ENCODE measurements at places on chromosomes 5 and 9.
A peak's percentile ranks its signal among the peaks of the same experiment; 100 is the strongest.

- no peak for DNase-seq
These were observed 212.9 kb downstream of the ARRDC3 start for GRCh38 chr5:91170266-91170665.

- no peak for DNase-seq
These were observed 91.9 kb upstream of the CEP78 start for GRCh38 chr9:78144008-78144381.

GRCh38 chr9:7174884-7175283, 417.1 kb downstream of the KDM4C start:
- DNase-seq, result no peak

GRCh38 chr5:107135391-107135790, 535.3 kb downstream of the EFNA5 start:
- no peak for DNase-seq

DNA sequence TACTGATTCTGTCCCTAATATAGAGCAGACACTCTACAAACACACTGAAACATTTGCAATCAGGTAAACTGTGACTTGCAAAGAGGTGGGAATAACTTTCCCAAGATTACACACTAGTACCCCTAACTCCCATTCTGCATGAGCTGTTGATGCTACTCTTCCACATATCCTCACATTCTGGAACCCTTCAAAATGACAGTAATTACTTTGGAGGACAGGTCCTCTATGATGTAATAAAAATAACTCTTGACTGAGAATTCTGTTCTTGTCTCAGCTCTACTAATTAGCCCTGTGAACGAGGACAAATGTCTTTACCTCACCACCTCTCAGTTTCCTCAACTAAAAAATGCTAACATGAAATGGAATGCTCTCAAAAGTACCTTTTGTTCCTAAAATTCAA, 49.5 kb upstream of the JMY start:
- no peak for DNase-seq

DNA sequence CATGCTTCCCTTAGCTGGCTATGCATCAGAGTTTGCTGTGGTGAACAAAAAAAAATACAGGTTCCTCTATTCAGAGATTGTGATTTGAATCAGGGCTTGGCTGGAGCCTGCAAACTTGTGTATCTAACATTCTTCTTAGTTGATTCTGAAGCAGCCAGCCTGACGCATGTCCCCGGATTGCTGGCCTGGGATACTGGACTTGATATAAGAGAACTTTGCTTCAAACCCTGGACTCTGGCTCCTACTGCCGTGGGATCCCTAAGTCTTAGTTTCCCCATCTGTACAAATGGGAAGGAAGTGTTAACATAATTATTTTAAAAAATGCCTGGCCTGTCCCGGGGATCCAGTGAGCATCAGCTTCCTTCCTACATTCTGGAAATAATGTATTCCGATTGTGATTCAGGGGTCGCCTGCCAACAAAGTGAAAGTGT, 292.8 kb downstream of the ARHGEF28 start:
- DNase-seq, result no peak

DNA sequence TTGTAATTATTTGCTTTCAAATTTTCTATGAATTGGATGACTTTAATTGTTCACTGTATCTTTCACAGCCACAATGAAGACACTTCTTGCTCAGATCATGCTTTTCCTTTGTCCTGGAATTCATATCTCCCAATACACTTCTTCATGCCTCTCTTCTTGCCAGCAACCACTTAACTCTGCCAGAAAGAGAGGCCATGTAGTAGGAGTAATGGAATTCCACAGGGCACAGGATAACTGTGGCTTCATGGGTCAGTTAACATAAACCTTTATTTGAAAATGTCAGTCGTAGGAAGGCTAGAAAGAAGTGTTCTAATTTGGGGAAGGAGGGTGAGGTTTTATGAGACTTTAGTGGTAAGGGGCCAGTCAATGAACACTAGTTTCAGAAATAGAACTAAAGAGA, 190.3 kb downstream of the TMEM167A start:
- DNase-seq, result no peak

- no peak for DNase-seq
These were observed 46.6 kb downstream of the ANGPTL2 start for GRCh38 chr9:127075624-127076372.

- peak; percentile 9 for DNase-seq
These were observed 206.6 kb downstream of the SEMA5A start for GRCh38 chr5:9339206-9339818.

- DNase-seq, result peak; percentile 22
These were observed 33.1 kb downstream of the APTX start for GRCh38 chr9:32968101-32969011.
